Stimulated activated CD4-positive, alpha-beta T cell treated with anti-CD3 and anti-CD28 coated beads, Interleukin-2, amount 100 ng/mL, for 4 hours (primary cell): ENCODE measurements at places on chromosomes 5 and 9.

DNA sequence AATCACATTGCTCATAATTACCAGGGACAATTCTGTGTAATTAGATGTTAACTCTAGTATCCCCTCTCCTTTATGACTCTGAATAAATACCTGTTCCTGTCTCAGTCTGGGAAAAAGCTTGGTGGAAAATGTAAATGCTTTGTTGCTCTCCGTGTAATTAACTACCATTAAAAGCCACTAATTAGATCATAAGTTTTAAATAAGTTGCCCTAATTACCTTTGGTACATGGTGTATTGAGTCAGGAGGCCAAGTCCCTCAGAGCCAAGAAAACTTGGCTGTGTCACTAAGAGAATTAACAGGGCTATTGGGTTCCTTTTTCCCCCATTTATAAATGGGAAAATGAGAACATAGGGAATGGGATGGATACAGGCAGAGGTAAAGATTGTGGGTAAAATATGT, 617.6 kb downstream of the TLR4 start:
- no peak for DNase-seq

DNA sequence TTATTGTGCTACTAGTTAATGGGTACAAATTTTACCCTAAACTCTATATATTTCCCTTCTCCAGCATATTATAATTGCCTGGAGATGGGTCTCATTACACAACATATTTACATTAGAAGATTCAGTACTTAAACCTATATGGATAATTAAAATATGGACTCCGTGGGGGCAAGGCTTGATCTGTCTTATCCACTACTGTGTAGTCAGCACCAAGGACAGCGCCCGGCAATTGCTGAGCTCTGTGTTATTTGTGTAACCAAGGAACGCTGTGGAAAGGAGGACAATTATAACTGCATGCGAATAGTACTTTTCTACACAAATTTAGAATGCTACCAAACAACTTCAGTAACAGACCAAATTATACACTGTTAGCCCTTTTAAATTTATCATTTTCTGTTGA, 77.7 kb downstream of the DNAH5 start:
- DNase-seq, result no peak

DNA sequence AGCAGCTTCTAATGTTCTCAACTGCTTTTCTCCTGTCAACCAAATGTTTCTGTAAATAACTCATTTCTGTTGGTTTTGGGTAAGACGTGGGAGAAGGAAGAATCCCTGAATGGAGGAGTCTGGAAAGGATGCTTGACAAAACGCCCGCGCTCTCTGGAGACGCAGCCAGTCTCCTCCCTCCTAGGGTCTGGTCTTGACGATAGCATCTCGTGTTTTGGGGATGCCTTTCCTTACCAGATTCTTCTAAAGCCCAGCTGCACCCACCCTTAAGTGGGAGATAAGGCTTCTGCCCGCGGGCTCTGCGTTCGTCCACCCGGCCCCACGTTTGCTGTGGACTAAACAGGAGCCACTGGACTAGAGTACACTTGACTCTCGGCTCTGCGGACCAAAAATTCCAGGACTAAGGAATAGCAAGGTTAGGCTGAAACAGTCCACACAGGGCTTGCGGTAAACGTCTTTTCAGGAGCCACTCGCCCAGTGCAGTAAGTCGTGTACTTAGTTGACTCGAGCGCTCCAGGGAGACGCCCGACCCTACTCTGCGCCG, 491 bp upstream of the CTSL start:
- DNase-seq, result no peak

- DNase-seq, result no peak
Observed at GRCh38 chr5:59140133-59140532, 557.3 kb downstream of the RAB3C start.

DNA sequence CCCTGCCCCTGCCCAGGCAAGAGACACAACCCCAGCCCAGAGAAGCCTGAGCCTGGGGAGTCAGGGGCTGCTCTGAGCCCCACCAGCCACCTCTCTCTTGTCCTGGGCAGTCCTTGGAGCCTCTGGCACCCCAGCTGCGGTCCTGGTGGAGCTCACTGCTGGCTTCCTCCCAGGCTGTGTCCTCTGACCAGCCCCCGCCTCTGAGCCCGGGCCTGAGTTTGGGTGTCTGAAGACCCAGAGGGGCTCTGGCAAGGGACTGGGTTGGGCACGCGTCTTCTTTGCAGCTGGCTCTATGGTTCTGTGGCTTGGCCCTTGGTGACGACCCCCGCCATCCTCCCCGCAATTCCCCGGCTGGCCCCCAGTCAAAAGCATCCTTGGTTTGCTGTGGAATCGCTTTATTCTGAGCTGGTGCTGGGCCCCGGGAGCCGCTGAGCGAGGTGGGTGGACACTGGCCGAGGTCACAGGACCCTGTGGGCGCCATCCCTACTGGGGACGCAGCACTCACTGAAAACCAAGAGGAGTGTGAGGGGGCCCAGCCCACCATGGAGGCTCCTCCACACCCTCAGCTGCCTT, 985 bp upstream of the LCN10 start:
- DNase-seq, result no peak

DNA sequence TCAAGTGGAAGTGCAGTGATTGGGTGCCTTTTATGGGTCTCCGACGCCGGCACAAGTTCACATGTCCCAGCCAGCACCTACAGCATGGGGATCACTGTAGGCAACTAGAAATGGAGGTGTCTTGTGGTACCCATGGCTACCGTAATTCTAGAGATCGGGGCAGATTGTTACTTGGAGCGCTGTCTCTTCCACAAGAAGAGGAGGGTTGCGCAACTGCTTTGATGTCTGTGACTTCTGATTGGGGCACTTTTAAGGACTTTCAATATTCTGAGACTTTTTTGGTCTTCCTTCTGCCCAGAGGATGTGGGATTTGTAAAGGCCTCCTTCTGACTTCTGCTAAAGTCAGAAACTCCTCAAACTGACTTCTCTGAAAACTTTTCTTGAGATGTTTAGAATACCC, 41.9 kb downstream of the GLRX start:
- no peak for DNase-seq
